AG09309 (cell line): ENCODE measurements at places on chromosomes 4 and X.

- no peak for DNase-seq
Measured at GRCh38 chr4:131046821-131047220, 1950.9 kb downstream of the C4orf33 start.

DNA sequence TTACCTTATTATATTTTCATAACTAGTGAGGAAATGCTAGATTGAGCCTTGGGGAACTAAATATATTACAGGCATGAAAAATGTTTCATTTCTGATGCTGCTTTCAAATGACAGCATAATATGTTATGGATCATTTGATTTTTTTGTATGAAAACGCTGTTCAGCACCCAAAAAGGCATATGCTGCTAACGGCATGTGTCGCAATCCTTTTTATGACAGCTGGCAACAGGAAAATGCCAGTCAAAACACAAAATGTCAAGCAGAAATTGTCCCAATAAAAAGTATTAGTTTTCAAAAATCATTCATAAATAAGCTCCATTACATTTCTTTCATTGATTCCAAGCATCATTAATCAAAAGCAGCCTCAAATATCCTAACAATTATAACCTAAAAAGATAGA, 1244.5 kb downstream of the PCDH7 start:
- no peak for DNase-seq

- no peak for DNase-seq
Measured at GRCh38 chrX:41407816-41408215, 39.3 kb upstream of the NYX start.

- no peak for DNase-seq
Measured at GRCh38 chrX:143633461-143634308, 2.2 kb downstream of the SLITRK4 start.
